Cardiac muscle cell (in vitro differentiated cells and primary cell): ENCODE measurements at places on chromosomes 2 and 18. TPM values are rescaled to one million over a fixed set of nuclear protein-coding genes. Genes with fewer than 3 reads are reported as not detected.

KIF5C gene
- polyA plus RNA-seq, result 0.82 and 3.2 TPM in 2 replicates

CAPN13 gene
- 0.17 TPM in 1 of 2 replicates, not detected in the other for polyA plus RNA-seq

SP140L gene
- polyA plus RNA-seq, result 0.37 TPM in 1 of 2 replicates, not detected in the other

NEUROD1 gene
- polyA plus RNA-seq, result not detected in 2 replicates

OSBPL6 gene
- 1.5 and 1.8 TPM in 2 replicates for polyA plus RNA-seq

ERBB4 gene
- 42.1 and 54.6 TPM in 2 replicates for polyA plus RNA-seq

FAM117B gene
- 11.4 and 11.5 TPM in 2 replicates for polyA plus RNA-seq

GRCh38 chr18:66329716-66330115 lies 274.2 kb downstream of the CDH19 start:
- no peaks in the 10 kb centered on the region for H3K36me3 ChIP-seq
- no peak overlapping the region for H3K4me3 ChIP-seq
- no peak for DNase-seq
- no peaks in the 10 kb centered on the region for H3K4me1 ChIP-seq
- H3K27me3 ChIP-seq, result no peaks in the 10 kb centered on the region

DNA sequence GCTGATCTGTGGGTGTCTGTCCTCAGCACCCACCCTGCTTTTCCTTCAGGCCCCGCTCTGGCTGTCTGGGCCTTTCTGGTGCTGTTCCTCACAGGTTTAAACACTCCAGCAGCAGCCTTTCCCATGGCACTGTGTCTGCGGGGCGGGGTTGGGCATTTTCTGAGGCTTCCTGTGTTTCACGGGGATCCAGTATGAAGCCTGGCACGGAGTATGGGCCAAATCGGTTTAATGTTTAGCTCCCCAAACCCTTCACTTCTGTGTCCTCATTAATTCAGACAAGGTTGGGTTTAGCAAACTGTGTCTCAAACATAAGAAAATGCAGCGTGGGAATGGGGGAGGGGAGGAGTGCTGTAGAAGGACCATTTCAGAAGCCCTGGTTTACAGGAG lies 44.9 kb downstream of the HPCAL1 start:
- no peak overlapping the region for H3K4me3 ChIP-seq
- H3K36me3 ChIP-seq, result no peaks in the 10 kb centered on the region
- no peak overlapping the region for H3K27ac ChIP-seq

DNA sequence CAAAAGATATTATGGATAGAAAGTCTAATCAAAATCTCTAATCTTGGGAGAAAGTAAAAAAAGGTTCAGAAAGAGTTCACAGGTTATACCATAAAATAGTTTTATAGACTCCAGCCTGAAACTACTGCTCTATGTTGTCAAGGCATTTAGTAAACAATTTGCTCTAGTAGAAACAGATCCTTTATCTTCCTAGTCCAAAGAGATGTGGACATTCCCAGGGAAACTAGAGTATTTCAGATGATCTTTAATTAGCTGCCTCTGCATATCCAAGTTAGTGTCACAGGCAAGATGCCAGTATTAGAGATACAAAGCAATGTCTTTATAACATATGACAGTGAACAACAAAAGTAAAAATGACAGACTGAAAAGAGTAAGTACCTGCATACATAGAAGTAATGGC lies 708.6 kb downstream of the CCDC85A start:
- no peak overlapping the region for H3K27ac ChIP-seq
- no peak overlapping the region for H3K4me3 ChIP-seq
- DNase-seq, result no peak
- no peaks in the 10 kb centered on the region for H3K27me3 ChIP-seq

DNA sequence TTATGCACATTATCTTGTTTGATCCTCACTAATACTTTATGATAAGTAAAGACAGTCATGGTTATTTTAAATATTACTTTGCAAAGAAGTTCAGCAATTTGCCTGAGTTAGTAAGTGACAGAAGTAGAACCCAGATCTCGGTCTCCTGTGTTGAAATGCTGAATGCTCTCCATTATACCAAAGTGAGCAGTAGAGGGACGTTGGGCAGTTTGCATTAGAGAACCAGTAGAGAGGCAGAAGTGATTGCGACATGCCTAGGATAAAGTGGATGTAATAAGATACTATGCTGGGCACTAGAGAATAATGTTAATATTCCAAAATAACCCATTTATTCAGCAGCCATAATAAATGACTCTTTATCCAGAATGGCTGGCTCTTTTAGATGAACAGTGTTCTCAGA lies 201.0 kb downstream of the PMAIP1 start:
- no peak overlapping the region for H3K27ac ChIP-seq
- no peaks in the 10 kb centered on the region for H3K27me3 ChIP-seq
- no peak overlapping the region for H3K4me3 ChIP-seq
- H3K36me3 ChIP-seq, result no peaks in the 10 kb centered on the region
- peak; percentile 3 for DNase-seq

- no peak overlapping the region for H3K27ac ChIP-seq
- H3K27me3 ChIP-seq, result no peaks in the 10 kb centered on the region
- no peak overlapping the region for H3K4me3 ChIP-seq
- DNase-seq, result no peak
- H3K36me3 ChIP-seq, result no peaks in the 10 kb centered on the region
Observed at GRCh38 chr18:27114842-27115241, 70.3 kb downstream of the CHST9 start.

DNA sequence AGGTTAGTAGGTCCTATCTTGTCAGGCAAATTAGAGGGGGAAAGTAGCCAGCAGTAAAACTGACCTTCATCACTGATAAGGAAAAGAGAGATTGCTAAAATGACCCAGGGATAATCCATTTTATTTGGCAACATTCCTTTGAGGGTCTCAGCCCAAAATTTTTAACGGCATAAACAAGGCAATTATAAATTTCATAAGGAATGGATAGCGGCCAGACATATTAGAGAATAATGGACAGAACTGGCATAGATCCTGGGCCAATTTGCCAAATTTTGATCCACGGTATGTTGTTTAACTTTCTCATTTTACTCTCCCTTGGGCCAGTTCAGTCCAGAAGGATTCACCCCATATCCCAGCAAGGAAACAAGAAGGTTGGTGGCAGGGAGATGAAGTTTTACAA lies 170.4 kb upstream of the BCL2L11 start:
- no peak for DNase-seq
- H3K27me3 ChIP-seq, result no peaks in the 10 kb centered on the region
- H3K4me1 ChIP-seq, result peaks cover 48% of the 10 kb centered on the region

DNA sequence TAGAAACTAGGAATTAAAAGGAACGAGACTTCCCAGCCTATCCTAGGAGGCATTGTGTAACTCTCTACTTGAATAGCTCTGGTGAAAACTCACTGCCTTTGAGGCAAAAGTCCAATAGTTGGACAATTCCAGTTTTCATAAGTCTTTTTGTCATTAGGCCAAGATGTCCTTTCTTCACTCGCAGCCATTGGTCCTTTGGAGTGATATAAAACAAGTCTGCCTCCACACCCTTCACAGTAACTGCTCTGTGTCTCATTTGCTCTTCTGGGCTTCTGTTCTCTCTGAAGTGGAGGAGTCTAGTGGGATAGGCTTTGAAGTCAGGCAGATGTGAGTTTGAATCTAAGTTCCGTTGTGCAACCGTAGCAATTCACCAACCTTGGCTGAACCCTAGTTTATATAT lies 28.2 kb downstream of the ANTXR1 start:
- no peaks in the 10 kb centered on the region for H3K4me1 ChIP-seq
- DNase-seq, result peak; percentile 56
- peaks cover 9% of the 10 kb centered on the region for H3K36me3 ChIP-seq

GRCh38 chr2:172627181-172627580 lies 71.3 kb downstream of the PDK1 start:
- H3K4me1 ChIP-seq, result no peaks in the 10 kb centered on the region
- no peaks in the 10 kb centered on the region for H3K27me3 ChIP-seq
- H3K4me3 ChIP-seq, result no peak overlapping the region

DNA sequence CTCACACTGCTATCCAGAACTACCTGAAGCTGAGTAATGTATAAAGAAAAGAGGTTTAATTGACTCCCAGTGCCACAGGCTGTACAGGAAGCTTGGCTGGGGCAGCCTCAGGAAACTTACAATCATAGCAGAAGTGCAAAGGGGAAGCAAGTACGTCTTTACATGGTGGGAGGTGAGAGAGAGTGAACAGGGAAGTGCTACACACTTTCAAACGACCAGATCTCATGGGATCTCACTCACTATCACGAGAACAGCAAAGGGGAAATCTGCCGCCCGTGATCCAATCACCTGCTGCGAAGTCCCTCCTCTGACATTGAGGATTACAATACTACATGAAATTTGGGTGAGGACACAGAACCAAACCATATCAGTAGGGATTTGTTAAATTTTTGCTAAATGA lies 150.4 kb upstream of the NXPH2 start:
- no peak for DNase-seq
- no peaks in the 10 kb centered on the region for H3K4me1 ChIP-seq
- H3K27me3 ChIP-seq, result no peaks in the 10 kb centered on the region
- H3K36me3 ChIP-seq, result no peaks in the 10 kb centered on the region

DNA sequence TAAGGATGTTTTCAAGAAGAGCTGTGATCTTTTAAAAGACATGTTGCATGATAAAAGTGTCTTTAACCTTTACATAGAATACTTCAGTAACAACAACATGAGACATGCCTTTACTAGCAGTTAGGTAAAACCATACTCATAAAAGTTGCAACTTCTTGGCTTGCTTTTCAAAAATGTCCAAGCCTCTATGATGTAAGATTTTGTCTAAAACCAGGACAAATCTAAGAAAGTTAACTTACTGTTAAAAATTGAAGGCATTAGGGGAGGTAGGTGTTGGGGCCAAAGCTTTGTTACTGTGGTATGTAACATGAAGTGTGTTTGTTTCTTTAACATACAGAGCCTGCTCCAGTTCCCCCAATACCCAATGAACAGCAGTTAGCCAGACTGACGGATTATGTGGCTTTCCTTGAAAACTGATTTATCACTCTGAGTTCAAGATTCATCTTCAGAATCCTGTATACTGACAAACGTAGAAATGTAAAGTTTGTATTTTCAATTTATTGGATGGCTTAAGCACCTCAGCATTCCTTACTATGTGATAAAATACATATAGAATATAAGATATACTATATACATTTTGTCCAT lies 11.7 kb downstream of the COPS8 start:
- no peaks in the 10 kb centered on the region for H3K4me1 ChIP-seq
- no peaks in the 10 kb centered on the region for H3K27me3 ChIP-seq
- H3K36me3 ChIP-seq, result peaks cover 61% of the 10 kb centered on the region
- H3K27ac ChIP-seq, result no peak overlapping the region

DNA sequence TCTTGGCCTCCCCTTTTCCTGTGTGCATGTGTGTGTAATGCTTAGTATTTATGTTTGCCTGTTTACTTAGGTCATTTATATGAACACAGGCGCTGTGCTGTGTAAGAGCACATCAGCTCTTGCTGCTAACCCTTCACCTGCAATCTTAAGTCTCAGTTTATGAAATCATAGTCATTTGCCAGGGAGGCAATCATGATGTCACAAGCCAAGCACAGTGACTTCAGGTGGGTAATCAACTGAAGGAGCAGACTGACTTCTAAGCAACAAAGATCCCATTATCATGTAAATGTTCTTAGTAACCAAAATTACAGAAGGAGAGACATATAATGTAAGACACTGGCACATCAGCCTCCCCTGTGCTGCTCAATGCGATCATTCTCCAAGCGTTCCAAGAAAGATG lies 386.3 kb upstream of the MEIS1 start:
- H3K36me3 ChIP-seq, result no peaks in the 10 kb centered on the region
- H3K27me3 ChIP-seq, result no peaks in the 10 kb centered on the region
- peaks cover 2% of the 10 kb centered on the region for H3K4me1 ChIP-seq
- DNase-seq, result no peak

GRCh38 chr2:221334481-221335218 lies 237.5 kb downstream of the EPHA4 start:
- H3K36me3 ChIP-seq, result no peaks in the 10 kb centered on the region
- no peaks in the 10 kb centered on the region for H3K27me3 ChIP-seq
- no peak overlapping the region for H3K4me3 ChIP-seq

- H3K36me3 ChIP-seq, result peaks cover 4% of the 10 kb centered on the region
- peak; percentile 70 for DNase-seq
- peaks cover 38% of the 10 kb centered on the region for H3K4me1 ChIP-seq
- H3K27ac ChIP-seq, result peak overlapping the region; percentile 92
- no peak overlapping the region for H3K4me3 ChIP-seq
Observed at GRCh38 chr18:36366994-36367839, 69.7 kb downstream of the FHOD3 start.

DNA sequence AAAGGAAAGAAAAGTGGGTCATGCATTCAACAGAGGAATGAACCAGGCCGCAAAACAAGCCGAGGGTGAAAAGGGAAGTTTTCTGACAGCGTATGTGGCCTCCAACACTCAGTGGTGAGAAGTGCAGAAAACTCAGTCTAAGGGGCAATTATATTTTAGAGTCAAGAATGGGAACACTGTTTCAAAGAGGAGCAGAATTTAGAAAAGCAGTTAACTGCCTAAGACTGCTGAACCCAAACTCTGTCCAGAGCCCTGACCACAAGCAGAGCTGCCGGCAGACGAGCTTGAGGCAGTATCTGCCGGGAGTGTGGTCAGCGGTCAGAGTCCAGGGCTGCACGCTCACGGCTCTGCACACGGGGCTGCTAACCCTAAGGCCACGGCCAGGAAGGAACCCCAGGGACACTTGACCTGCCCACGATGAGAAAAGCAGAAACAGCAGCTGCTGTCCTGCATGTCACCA lies 347.0 kb upstream of the ID2 start:
- no peak overlapping the region for H3K4me3 ChIP-seq
- no peaks in the 10 kb centered on the region for H3K36me3 ChIP-seq

- no peak overlapping the region for H3K4me3 ChIP-seq
- DNase-seq, result no peak
- no peaks in the 10 kb centered on the region for H3K27me3 ChIP-seq
- no peak overlapping the region for H3K27ac ChIP-seq
- no peaks in the 10 kb centered on the region for H3K4me1 ChIP-seq
Observed at GRCh38 chr2:112791019-112791418, 6.7 kb upstream of the IL1A start.

DNA sequence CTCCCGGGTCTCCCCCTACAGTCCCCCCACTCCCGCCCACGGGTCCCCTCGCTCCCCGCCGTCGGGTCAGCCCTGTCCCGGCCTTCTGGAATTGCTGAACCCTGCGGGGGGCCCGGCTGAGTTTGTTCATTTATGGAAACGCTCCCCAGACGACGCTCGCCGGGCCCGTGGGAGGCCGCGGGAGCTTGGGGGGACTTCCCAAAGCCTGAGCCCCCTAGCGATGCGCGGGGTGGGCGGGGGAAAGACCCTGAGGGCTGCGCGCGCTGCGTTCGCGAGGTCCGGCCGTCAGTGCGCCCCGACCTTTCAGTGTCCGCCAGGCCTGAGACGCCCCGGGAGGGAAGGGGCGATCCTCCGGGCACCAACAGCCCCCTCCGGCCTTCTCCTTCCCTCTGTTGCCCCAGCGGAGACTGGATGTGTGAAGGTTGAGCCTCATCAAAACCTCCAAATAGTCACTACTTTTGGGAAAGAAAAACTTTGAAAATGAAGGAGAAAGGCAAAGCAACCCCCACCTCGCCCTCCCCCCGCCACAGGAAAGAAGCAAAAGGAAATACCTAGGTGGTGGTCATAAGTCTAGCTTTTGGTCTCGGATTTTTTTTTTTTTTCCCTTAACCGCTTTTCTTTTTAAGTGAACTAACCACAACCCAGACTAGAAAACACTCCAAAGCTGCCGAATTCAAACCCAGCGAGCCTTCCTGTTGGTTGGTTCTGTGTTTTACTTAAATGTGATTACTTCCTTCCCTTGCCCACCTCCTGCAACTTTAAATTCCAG lies 509 bp upstream of the CYS1 start:
- no peaks in the 10 kb centered on the region for H3K36me3 ChIP-seq
- no peak for DNase-seq
